ENCODE measurements at places on chromosomes 1 and 21.
A peak's percentile ranks its signal among the peaks of the same experiment; 100 is the strongest.

DNA sequence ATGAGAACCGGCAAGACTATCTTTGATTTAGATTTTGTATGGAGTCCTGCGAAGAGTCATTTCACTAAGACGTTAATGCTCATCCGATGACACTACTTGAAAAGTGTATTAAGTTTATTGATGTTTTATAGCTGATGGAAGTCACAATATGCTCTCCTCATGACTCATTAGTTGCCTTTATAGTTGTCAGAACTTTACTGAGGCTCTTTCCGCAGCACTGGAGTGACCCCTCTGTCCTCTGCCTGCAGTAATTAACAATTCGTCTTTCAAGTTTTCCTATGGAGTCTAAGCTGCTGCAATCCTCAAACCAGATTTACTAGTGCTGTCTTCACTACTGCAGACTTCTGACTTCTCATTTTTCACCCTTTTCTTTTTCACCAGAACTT is 853 bp downstream of the USP16 start:
- DNase-seq = no peak

- no peak for DNase-seq
Measured at GRCh38 chr1:160640359-160641123, 6.3 kb downstream of the SLAMF1 start.

- DNase-seq = no peak
Measured at GRCh38 chr1:24967962-24968361, 37.9 kb upstream of the RUNX3 start.

- DNase-seq = peak; percentile 42
Measured at GRCh38 chr1:114008993-114009392, 29.7 kb downstream of the OLFML3 start.

DNA sequence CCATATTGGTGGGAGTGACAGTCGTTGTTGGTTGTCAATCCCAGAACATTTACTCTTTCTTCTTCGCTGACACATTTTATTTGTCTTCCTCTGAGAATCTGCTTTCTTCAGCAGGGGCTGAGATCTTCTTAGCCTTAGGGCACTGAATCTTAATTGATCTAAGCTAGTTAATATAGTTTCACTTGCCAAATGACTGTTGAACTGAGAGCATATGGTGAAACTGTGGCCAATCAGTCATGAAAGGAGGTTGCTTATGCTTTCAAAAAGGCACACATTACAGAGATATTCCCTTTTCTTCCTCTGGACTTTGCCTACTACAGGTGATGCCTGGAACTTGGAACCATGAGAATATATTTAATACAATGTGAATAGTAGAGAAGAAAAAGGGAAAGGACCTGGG is 60.0 kb upstream of the KIAA0040 start:
- no peak for DNase-seq

DNA sequence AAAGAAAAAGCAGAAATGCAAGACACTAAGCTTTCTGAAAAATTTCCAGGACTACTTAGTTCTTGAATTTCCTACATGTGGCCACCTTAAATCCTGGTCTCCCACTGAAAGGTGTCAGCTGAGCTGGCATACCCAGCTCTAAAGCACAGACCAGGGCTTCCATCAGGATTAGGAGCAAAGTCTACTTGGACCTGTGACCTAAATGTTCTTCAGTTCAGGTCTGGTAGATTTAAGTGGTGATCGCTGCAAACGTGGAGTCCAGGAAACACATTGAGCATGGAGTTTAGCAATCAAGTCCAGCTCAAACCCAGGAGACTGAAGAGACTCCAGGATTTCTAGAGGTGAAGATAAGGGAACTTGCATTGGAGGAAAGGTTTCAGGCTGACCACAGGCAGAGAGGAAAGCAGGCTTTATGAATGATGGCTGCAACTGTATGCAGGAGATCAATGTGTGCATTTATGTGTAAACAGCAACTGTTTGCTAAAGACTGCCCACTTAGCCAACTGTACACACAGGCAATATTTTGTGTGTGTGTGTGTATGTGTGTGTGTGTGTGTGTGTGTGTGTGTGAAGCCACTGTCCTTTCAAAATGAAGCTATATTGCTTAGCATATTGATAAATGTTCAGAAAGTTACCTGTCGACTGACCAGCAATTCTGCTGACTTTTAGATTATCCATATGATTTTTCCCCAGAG is 75.2 kb downstream of the LMX1A start:
- DNase-seq = no peak

DNA sequence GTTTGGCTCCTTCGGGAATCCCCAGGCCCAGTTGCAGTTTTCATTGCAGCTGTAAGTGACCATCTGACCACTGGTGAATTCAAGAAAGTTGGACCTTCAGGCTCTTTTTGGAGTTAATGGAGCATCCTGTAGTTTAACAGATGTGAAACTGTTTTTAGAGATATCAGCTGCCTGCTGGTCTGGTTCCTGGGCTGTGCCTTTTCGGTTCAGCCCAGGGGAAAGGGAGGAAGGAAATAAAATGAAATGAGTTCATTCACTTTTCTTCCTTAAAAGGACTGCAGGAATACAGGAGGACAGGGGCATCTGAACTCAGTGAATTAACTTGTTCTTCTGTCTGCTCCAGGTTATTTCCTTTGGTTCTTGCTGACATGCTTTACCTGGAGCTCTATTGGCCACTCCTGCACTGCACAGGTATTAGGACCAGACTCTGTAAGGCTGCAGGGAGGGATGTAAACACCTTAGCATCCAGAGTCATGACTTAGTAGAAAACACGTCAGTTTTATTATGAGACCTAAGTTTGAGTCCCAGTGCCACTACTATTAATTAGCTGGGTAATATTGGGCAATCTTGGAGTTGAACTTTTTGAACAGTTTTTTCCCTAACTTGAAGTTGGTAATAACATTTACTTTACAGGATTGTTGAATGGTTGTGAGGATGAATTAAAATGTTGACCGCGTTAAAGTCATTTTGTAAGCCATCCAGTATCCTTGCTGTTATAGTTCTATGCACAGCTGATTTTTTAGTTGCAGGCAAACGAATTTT is 83.6 kb downstream of the LRRC8D start:
- no peak for DNase-seq

DNA sequence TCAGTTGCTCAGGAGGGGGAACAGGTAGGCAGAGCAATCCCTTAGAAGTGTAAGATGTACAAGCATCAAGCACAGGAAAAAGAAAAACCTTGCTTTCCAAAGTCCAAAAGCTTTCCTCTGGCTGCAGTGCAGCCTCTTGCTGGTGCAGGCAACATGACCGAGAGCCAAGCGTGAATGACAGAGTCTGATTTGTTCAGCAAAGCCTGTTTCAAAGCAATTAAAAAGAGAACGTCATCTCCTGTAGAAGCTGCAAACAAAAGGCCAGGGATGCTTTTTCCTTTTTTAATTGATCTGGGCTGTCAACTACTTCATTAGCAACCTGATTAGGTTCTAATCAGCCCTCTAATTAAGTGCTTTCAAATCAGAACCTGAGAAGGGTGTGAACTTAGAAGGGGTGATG is 38.2 kb upstream of the PLA2G2C start:
- DNase-seq = no peak

DNA sequence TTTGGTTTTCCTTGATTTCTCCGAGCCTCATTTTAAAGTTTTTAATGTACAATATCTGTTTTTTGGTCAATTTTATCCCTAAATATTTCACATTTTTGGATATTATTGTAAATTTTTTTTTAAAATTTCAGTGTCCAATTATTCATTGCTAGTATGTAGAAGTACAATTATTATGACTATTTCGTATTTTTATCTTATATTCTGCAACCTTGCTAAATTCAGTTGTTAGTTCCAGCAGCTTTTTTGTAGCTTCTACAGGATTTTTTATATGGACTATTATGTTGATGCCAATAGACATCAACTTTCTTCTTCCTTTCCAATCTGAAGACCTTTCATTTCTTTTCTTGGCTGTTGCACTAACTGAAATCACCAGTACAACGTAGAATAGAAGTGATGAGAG is 4.1 kb upstream of the PLA2G2F start:
- DNase-seq = no peak

- no peak for DNase-seq
Measured at GRCh38 chr1:209899948-209900347, 38.1 kb upstream of the SYT14 start.
